ENCODE measurements at places on chromosomes 7 and 10.

DNA sequence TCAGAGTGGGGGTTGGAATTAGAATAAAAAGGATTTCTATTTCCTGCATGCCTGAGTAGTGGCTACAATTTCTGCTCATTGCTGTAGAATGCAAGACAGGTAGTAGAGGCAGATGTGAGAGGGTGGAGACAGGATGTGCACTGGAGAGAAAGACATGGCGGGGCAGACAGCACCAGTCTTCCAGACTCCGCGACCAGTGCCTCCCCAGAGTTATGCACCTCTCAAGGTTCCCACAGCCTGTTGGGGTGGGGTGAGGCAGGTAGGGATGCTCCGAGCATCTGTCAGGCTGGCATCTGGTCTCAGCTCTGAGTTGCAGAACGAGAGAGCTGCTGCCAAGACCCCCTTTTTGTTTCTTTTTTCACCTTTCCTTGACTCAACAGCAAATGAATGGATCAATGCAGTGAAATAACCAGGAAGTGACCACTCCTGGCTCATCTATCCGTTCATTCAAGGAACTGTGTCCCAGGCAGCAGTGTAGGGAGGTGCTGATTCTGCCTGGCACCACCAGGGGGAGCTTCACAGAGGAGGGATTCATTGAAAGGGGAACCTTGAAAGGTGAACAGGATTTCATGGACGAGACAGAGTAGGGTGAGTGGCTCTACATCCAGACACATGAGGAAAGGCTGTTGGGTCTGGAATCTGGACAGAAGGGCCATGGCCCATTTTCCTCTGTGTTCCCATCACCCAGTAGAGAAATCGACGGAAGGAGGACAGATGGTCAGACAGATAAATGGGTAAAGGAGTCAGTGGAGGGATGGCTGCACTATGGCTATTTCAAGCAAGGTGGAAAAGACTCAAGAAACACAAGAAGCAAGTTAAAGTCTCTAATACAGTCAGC lies 17.2 kb upstream of the SLC18A3 start:
- DNase-seq: no peak

GRCh38 chr7:91348711-91349110 lies 84.5 kb downstream of the FZD1 start:
- no peak for DNase-seq

- no peak for DNase-seq
Measured at GRCh38 chr10:77959384-77959783, 32.8 kb upstream of the DLG5 start.

DNA sequence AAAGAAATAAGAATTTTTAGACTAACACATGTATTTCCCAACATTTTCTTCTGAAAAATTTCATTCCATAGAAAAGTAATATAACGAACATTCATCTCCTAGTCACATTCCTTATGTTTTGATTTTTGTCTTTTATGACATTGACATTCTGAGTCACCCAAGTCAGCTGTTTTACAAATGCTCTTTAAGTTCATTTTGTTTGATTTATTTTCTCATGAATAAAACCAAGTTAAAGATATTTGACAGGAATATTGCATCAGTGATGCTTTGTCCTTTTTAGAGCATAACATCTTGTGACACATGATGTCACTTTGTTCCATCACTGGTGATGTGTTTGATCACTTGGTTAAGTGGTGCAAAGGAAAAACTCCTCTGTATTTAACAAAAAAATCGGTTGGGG lies 48.4 kb downstream of the HGF start:
- no peak for DNase-seq

DNA sequence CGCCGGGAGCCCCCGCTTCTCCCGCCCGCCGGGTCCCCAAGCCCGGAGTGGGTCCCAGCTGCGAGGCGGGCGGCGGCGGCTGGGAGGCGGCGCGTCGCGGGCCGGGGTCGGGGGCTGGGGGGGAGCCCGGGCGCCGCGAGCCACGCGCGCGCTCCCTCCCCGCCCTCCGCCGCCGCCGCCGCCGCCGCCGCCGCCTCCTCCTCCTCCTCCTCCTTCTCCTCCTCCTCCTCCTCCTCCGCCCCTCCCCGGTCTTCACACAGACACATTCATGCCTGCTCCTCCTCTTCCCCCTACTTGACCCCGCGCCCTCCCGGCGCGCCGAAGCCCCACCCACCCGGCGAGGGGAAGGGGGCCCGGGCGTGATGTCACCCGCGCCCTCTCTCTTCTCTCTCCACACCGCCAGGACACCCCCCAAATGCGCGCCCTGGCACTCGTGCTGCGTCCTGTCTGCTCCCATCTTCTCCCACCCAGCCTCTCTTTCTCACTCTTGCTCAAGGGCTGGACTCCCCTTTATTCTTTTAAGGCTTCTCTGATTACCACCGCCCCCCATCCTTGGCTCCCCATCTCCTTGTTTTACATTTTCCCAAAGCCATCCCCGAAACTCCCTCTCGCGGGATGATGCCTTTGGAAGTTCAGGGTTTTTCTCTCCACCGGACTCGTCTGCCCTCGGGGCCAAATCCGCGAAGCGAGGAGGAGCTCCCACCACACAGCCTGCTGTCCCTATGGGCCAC lies 967 bp upstream of the GLI3 start:
- no peak for DNase-seq

GRCh38 chr10:77180104-77180503 lies 457.5 kb downstream of the KCNMA1 start:
- DNase-seq: no peak

DNA sequence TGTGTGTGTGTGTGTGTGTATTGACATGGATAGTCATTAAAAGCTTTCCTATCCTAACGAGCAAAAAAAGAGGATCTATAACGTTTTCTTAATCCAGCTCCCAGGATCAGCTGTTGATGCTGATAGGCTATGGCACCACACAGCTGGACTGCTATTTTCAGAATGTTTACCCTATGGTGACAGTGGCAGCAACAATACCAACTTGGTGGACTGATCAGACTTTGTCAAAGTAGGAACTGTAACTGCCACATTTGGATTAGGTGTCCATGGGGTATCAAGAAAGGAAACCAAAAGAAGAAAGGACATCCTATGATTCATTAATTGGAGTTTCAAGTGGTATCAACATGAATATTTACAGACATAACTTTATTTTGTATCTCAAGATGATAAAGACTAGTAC lies 2.7 kb upstream of the CLEC5A start:
- no peak for DNase-seq
